Stimulated activated CD4-positive, alpha-beta T cell treated with anti-CD3 and anti-CD28 coated beads, TNF-alpha, amount 100 ng/mL, for 1 hour (primary cell): ENCODE measurements at places on chromosomes 11 and 22.

DNA sequence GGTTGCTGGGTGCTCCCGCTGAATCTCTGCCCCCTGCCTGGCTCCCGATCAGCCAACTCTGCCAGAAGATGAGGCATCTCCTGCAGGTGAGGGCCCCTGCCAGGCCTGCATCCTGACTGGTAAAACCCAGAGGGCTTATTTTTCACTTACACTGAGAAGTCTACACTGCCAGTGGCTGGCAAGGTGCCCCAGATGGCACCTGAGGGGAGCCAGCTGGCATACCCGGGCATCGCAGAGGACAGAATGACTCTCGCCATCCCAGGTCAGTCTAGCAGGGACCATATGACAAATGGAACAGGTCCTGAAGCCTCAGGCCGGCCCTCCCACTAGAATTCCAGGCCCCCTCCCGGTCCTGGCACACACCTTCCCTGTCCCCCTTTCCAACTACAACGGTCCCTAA lies 30.9 kb downstream of the MACROD1 start:
- no peak for DNase-seq

- no peak for DNase-seq
These were observed 2.0 kb downstream of the JRKL start for GRCh38 chr11:96391698-96392307.

DNA sequence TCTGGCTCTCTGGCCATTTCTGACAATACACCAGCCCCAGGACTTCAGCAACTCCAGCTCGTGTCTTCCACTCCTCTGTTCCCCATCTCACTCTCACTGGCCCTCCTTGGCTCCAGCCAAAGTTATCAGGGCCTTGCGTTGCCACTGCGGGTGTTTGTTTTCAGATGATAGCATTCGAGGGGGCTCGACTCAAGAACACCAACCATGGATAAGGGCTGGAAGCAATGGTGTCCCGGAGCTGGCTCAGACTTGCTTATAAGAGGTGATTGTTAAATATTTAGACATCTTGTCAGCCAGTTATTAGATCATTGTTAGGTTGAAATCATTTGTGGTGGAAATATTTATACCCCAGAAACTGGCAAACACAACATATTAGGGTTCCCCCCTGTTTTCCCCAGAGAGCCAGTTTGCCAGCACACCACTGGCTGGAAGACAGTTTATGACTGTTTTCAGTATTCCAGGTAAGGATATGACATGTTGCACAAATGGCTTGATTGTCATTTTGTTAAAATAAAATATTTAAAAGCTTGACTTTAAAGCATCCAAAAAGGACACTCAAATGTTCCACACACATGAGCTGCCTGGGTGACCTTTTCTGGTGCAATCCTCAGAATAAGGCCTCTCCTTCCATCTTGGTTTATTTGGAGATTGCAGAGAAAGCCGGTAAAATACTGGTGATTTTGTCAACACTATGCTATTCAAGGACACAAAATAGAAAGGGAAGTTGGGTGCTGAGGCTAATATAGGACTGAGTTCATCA lies 98.3 kb downstream of the FBXO7 start:
- no peak for DNase-seq

GRCh38 chr11:94513091-94513490 lies 830 bp downstream of the C11orf97 start:
- no peak for DNase-seq

DNA sequence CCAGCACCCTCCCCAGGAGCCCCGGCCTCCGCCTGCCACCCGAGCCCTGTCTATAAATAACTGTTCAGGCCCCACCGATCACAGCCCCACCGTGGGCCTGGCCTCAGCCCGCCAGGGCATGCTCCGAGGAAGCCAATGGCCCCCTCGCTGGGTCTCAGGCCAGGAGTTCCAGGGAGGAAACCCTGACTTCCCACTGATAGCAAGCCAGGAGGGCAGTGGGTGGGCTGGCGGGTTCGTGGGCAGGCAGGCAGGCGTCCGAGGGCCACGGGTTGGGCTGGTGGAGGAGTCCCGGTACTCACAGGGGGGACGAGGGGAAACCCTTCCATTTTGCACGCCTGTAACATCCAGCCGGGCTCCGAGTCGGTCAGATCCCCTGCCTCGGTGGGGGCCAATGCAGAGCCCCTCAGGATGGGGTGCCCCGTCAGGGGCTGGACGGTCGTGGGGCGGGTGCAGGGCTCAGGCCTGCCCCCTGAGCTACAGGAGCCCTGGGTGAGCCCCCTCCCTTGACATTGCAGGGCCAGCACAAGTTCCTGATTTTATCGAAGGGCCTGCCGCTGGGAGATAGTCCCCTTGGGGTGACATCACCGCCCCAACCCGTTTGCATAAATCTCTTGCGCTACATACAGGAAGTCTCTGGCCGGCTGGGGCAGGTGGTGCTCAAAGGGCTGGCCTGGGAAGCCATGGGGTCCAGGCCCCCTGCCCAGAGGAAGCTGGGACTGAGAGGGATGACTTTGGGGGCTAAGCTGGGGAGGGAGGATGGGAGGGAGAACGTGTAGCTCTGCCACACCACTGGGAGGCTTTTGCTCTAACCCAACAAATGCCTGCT lies at the start of gene SPI1:
TSS of gene SPI1 (minus strand) at position 538 of the 826 bp plus-strand sequence. CDS start at position 344, 194 bp downstream.
- DNase-seq, result no peak

DNA sequence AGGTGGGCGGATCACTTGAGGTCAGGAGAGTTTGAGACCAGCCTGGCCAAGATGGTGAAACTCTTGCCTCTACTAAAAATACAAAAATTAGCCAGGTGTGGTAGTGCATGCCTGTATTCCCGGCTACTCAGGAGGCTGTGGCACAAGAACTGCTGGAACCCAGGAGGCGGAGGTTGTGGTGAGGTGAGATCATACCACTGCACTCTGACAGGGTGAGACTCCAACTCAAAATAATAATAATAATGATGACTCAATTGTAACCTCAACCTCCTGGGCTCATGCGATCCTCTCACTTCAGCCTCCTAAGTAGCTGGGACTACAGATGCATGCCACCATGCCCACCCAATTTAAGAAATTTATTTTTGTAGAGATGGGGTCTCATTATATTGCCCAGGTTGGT lies 15.6 kb upstream of the CHRNA10 start:
- DNase-seq, result no peak

DNA sequence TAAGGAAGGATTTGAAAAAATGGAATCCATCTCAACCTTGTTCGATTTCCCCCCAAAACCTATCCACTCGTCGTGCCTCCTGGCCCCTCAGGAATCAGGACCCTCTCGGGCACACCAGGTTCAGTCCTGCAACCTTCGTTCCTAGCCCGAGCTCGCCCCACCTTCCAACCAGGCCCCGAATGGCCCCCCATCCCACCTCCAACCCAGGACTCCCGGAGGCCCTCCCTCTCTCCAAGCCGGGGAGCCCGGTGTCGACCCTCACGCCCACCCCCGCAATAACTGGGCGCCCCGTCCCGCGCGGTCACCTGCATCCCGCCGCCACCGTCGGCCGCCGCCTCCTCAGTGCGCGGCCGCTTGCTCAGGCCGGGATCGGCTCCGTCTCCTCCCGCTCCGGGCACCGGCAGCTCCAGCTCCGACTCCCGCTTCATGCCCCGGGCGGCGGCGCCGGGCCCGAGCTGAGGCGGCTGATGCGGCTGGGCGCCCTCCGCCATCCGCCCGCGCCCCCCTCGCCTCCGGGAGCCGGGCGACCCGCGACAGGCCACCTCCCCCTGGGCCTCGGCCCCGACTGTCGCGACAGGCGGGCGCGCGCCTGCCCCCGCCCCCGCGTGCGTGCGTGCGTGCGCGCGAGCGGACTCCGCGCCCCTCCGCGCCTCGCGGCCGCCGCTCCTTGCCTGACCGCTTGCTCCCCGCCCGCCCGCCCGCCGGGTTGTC lies 534 bp downstream of the RBFOX2 start:
- no peak for DNase-seq

DNA sequence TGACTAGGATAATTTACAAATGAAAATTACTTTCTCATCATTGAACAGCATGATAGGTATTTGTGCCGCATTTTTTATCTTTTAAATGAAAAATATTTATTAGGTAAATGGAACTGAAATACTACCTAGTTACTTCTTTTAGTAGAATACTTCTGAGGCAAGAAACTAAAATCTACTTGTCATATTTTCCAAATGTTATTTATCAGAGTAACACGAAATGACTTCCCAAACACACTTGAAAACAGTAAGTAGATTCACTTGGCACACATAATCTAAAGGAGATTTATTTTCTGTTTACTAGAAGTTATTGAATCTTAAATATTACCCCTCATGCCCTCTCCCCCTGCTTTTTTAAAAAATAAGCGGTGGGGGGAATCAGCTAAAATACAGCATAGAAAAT lies 2.3 kb downstream of the QSER1 start:
- no peak for DNase-seq

DNA sequence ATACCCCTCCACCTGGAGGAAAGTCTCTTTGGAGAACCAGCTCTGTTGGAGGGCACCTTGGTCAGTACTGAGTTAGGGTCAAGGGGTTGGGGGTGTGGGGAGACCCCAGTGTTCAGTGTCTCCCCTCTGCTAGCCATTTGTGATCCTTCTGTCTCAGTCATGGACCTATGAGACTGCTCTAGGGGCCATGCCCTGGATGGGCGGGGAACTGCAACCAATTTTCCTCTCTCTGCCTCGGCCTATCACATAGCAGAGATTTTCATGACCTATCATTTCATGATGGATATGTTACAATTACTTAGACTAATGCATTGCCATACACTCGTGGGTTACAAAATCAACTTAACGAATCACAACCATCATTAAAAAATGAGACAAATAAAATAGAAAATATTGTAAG lies 7.4 kb downstream of the OTOG start:
- no peak for DNase-seq

DNA sequence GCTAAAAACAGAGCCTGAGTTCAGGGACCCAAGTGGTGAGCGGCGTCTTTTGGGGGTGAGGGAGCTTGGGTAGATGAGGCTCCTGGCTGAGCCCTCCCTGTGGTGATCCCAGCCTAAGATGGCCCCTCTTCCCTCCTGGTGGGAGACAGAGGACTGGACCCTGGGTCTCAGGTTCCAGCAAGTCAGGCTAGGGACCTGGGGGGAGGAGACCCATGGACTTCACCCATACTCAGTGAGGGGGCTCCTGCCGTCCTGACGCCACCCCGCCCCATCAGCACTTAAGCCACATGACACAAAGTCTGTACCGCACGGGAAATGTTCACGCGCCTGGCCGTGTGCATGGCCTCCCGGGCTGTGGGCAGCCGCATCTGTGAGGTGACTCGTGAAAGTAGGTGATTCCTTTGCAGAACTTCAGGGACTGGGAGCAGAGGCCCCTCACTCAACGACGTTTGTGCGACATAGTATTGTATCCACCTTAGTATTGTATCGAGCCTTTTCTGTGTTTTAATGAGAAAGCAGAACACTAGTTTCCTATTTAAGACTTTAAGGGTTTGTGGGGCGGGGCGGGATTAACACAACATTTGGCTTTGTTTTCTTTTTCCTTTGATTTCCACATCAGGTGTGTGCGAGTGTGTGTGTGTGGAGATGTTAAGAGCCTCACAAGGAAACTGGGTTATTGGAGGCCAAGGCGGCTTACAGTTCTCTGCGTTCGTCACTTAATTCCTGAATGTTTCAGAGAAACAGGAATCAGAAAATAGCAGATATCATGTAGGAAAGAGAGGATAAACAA lies 18.4 kb upstream of the TMEM191C start:
- no peak for DNase-seq

- no peak for DNase-seq
These were observed 569.9 kb upstream of the ANO5 start for GRCh38 chr11:21622995-21623394.

DNA sequence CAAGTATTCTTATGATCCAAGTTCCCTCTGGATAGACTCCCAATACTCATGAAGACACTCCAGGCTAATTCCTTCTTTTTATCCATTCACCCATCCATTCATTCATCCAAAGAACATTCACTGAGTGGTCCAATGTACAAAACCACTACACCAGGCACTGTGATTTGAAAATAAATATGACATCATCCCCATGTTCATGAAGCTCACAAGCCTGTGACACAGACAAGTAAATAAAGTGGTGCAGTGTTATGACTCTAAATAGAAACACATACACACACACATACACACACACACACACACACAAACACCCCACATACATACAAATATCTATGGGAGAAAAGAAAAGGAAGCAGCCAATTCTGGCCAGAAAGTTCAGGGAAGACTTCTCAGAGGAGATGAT lies 35.5 kb downstream of the MTMR2 start:
- no peak for DNase-seq

GRCh38 chr22:46430961-46431838 lies 95.7 kb downstream of the TRMU start:
- DNase-seq, result no peak

DNA sequence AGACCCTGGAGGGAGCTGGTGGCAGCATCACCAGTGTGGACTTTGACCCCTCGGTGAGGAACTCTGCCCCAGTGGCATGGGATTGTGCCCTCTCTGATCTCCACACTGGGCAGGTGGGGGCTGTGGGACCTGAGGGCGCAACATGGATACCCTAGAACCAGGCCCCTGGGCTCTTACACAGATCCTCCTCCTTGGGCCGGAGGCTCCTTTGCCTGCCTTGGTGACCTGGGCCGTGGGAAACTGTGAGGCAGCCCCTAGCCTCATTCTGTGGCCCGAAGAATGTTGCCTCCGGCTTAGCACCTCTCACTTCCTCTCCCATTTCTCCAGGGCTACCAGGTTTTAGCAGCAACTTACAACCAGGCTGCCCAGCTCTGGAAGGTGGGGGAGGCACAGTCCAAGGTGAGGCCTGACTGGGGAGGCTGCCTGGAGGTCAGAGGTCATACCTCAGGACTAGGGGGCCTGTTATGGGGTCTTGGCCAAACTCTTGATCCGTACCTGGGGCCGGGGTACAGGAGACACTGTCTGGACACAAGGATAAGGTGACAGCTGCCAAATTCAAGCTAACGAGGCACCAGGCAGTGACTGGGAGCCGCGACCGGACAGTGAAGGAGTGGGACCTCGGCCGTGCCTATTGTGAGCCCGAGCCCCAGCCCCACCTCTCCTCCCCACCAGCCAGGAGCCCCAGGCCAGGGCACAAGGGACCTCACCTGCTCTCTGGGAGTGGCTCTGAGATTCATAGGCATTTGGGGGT lies 12.2 kb downstream of the ATG16L2 start:
- DNase-seq, result no peak

DNA sequence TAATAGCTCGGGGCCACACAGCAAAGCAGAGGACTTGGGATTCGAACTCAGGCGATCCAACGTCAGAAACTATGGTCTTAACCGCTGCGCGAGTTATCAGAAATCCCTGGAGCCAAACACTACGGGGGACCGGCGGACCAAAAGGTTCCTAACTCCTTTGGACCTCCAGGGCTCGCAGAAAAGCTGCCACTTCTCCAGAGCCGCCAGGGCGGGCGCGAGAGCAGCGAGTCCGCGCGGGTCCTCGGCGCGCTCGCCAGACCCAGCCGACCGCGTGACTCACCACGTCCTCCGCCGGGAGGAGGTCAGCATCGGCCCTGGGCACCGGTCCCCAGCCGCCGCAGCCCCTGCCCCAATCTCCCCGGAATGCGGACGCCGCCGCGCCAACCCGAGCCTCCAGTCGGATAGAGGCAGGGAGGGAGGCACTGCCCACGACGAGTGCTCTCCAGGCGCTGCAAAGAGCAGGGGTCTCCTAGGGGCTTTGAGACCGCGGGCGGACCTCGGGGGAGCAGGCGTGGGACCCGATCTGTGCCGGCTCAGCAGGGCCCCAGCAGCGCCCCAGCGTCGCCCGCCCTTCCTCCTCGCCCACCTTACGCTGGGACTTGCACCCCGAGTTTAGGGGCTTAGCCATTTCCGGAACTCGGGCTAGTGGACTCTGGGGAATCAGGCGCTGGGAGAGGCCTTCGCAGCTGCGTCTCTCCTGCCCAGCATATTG lies 6.2 kb upstream of the ALX4 start:
- no peak for DNase-seq

- no peak for DNase-seq
These were observed 110.9 kb downstream of the NTM start for GRCh38 chr11:131481303-131481702.
